Stimulated activated CD4-positive, alpha-beta T cell treated with anti-CD3 and anti-CD28 coated beads, TNF-alpha, amount 100 ng/mL, for 4 hours (primary cell): ENCODE measurements at places on chromosomes 6 and 20.

- no peak for DNase-seq
These were observed 94.9 kb upstream of the CEP85L start for GRCh38 chr6:118746145-118746824.

- DNase-seq = no peak
These were observed 191.2 kb downstream of the ZNF217 start for GRCh38 chr20:53402233-53403005.

DNA sequence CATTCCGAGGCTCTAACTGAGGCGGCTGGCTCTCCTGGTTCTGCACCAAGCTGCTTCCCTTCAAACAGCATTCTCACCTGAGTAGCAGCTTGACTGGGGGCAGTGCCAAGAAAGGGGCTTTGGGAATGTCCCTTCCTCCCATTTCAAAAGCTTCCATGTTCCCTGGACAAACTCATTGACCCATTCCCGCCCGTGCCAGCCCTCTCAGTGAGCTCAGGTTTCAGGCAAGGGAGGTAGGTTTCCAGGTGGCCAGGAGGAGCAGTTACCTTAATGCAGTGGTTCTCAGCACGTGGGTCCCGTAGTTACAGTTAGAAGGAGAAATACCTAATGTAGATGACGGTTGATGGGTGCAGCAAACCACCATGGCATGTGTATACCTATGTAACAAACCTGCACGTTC lies 135.2 kb downstream of the ELOVL4 start:
- DNase-seq = no peak

DNA sequence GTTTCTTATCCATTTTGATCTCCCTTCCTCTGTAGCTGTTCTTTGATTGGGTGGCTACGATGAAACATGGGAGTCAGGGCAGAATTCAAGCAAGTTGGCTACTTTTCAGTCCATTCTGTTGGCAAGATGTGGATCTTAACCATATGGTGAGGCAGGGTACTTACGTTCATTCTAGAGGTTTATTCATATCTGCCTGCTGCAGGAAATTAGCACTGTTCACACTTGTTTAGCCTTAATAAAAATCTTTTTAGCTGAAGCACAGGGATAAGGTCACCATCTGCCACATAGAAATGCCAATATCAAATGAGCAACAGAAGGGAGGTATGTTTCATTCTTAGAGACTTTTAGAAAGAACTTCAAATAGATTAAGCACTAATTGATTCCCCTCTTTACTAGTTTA lies 83.9 kb downstream of the GRIK2 start:
- DNase-seq = no peak

DNA sequence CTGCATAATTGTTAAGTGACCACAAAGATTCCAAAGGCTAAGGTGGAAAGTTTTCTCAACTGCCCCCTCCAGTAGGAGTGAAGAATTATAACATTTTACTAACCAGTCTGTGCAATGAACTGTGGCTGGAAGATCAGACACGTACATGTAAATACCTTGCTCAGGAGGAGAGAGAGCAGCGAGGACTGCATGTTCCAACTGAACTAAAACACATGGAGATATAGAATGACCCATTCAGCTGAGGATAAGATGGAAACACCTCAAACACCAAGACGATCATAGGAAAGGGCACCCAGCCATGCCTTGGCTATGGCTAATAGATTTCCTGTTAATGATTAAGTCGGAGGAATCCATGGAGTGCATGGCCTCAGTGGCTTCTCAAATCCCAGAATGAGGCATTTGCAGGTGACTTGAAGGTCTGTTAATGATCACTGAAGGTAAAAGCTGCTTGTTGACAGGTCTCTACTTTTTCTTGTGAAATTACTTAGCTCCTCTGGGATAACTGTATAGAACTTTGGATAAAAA lies 875.6 kb downstream of the TFAP2A start:
- DNase-seq = no peak

DNA sequence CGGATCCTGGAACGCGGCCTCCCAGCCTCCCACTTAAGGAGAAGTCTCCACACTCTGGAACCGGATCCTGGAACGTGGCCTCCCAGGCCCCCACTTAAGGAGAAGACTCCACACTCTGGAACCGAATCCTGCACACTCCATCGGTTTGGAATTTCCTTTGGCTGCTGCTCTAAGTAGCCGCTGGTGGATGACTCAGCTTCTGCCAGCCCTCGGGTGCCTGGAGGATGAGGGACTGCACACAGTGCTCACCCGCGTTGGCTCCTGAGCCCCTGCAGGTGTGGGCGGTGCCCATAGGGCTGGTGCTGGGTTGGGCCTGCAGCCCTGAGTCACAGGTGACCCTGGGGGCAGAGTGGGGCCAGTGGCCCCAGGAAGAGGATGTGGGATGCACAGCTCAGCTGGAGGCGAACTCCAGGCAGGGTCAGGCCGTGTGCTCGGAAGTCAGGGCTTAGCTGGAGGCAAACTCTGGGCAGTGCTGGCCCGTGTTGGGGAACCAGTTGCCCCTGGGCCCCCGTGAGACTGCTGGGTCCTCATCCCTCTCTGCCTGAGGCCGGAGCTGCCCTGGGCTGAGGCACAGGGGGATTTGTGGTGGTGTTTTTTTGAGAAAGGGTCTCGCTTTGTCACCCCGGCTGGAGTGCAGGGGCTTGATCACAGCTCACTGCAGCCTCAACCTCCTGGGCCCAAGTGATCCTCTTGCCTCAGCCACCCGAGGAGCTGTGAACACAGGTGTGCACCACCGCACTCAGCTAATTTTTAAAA lies 13.9 kb upstream of the TNFRSF6B start:
- no peak for DNase-seq

DNA sequence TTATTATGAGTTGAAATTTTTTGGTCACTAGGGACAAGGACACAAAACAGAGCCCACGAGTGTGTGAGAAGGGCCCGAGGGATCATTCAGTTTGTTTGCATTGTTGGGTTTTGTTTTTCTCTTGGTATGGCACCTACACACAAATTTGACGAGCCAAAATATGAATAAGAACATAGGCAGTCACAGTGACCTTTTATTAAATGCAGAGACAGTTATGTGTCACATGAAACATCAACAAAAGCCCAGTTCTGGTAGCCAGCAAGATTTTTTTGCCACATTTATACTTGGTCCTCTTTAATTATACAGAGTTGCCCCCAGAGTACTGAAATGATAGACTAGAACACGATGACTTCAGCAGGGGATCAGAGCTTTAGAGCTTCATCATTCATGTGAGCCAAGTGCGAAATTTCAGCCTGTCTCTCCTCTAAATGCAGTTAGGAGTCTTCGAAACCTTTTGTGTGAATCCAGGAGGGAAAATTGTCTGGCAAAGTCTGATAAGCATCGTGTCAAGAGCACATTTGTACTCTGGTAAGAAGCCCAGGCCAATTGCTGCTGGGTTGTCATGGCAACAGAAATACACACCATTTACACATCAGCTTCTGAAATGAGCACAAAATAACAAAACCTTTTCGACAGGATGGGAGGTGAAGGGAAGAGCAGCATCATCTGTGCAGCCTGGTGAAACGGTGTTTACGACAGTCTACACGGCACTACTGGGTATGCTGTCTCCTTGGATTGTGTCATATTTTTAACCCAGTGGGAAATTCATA lies 79.2 kb upstream of the RIPOR2 start:
- DNase-seq = no peak

- no peak for DNase-seq
These were observed 64.6 kb downstream of the CDH26 start for GRCh38 chr20:60022849-60023248.

- no peak for DNase-seq
These were observed 288.9 kb upstream of the CDH4 start for GRCh38 chr20:60963146-60963545.

GRCh38 chr6:97293198-97293696 lies 10.2 kb upstream of the MMS22L start:
- DNase-seq = no peak

- no peak for DNase-seq
These were observed 37.3 kb upstream of the MAP7 start for GRCh38 chr6:136587527-136587926.

- DNase-seq = no peak
These were observed 60.7 kb upstream of the LTV1 start for GRCh38 chr6:143782481-143782880.

DNA sequence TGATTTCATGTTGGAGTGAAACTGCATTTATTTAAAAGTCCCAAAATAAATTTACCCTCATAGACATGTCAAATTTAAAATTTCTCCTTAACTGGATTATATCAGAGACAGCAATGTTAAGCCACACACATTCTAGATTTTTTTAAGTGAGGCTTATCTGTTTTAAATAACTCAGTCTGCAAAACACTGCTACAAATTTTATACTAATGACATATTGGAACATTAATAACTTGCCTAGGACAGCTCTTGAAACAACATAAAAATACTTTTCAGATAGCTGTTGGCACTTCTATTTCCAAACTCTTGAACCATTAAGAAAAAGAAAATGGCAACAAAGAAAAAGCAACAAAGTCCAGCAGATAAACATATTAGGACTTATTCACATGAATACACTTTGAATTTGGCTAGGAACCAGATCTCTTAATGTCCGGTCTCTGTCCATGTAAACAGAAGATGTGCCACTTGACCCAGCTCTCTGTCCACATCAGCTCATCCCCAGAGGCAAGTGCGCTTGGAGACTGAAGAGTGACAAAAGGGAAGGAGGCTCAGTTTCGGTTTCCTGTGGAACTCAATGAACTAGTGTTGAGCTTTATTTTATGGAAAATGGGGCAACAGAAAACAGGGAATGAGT lies 219.3 kb upstream of the THBS2 start:
- no peak for DNase-seq

GRCh38 chr6:125919618-125920017 lies 37.0 kb upstream of the HINT3 start:
- no peak for DNase-seq

DNA sequence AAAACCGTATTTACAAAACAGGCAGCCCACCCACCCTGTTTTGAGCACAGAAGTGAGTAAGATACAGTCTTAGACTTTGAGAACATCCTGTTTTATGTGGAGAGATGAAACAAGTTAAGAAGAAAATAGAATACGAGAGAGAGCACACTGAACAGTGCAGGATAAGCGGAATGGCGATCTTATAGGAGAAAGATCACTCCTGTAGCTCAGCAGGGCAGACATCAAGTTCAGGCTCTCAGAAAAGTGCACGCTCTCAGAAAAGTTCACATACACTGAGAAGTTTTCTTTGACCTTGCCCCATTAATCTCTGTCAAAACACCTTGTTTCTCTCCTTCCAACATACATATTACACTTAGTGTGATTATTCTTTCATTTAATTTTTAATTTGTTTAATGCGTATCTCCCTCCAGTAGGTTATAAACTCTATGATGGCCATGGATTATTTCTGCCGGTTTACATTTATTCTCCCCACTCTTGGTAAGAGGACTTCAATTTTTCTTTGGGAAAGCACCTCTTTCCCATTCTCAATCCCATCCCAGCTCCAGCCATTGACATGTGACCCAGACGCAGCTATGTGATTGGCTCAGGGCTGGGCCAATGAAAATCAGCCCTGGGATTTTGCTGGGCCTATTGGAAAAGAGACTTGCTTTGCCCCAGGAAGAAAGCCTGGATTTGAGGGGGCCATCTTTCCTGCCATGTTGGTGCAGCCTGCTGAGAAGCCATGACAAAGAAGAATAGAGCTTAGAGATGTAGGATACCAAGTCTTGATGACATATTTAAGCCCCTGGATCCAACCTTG lies 16.2 kb downstream of the KCNB1 start:
- no peak for DNase-seq

DNA sequence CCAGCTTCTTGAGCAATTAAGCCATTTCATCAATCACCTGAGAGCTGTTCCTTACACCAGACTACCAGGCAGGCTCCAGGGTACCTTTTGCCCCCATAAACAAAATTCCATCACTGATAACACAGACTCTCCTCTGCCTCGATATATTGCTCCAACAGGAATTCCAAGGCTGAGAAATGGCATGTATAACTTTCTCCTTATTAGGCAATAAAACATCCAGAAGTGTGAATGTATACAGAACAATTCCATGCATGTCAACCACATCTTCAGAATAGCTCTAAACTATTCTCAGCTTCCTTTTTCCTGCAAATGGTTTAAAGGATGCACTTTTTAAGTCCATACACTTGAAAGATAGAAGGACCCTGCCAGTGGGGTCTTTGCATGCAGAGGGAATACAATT lies 73.8 kb downstream of the EDN3 start:
- no peak for DNase-seq

DNA sequence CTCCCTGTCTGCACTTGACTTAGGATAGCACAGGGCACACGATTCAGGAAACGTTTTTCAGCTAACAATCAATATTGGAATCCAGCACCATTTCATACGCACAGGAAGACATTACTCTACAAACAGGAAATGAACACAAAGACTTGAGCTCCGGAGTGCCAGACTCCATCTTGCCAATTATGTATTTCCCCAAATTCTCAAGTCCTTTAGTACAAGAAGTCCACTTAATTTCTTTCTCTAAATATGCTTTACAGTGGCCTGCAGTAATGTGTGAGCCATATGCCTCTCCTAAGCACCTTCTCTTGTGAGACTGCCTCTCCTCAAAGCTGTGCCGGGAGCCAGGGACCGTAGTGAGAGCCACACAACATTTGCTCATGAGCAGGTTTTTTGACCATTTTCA lies 168.2 kb downstream of the THBS2 start:
- DNase-seq = no peak

- no peak for DNase-seq
These were observed 67.4 kb downstream of the GMPR start for GRCh38 chr6:16305788-16306187.

DNA sequence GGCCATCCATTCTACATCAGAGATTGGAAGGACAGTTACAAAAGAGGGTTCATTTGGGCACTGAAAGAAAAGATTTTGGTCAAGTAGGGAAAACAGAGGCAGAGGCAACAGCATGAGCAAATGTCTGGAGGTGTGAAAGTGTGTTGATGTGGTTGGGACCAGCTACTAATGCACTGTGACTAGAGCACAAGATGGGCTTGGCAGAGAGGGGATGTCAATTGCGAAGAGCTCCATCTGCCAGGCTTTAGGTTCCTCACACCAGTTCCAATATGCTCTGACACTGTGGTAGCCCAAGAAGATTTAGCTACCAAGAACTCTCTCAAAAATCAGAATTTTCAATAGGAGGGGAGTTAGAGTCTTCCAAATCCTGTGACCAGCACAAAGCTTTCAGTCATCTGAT lies 42.1 kb downstream of the TRAF3IP2 start:
- no peak for DNase-seq

GRCh38 chr20:47258745-47259695 lies 97.5 kb downstream of the ZMYND8 start:
- DNase-seq = no peak

DNA sequence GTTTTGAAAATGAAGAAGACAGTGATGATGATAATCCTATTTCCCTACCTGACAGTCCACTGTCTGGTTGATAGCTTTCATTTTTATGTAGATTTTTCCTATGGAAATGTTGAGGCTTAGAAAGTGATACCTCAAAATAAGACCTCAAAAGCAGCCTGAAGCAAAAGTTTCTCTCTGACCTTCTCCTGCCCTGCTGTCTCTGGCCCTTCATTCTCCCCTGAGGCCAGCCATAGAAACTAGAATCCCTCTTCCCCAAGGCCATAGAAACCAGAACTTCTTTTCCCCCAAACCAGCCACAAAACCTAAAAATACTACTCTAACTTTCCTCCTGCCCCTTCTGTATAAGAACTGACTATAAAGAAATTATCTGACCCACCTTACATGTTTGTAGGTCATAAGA lies 52.6 kb upstream of the GCM1 start:
- no peak for DNase-seq
